ENCODE measurements at places on chromosomes 2 and 18. TPM values are rescaled to one million over a fixed set of nuclear protein-coding genes. Genes with fewer than 3 reads are reported as not detected.

SPTBN1 gene
- 78.3 TPM for polyA plus RNA-seq

DSG4 gene
- 0.25 TPM for polyA plus RNA-seq

MMADHC gene
- polyA plus RNA-seq = 189 TPM

FOXI3 gene
- not detected for polyA plus RNA-seq

DNA sequence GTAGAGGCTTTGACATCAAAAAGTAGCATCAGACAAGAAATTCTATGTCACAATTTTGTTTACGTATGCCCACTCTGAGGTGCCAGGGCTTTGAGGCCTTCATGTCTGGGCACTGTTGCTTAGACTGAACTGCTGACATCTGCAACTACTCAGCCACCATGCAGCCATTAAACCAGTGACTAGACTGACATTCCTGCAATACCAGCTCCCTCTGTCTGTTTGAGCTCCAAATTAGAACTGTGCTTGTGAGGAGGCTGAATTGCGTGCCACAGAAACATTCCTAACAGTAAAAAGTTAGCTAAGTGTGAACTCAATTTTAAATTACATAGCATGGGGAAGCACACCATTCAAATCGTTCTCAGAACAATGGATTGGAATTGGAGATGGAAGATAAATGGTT is 163.2 kb downstream of the INSIG2 start:
- no peak for DNase-seq

DNA sequence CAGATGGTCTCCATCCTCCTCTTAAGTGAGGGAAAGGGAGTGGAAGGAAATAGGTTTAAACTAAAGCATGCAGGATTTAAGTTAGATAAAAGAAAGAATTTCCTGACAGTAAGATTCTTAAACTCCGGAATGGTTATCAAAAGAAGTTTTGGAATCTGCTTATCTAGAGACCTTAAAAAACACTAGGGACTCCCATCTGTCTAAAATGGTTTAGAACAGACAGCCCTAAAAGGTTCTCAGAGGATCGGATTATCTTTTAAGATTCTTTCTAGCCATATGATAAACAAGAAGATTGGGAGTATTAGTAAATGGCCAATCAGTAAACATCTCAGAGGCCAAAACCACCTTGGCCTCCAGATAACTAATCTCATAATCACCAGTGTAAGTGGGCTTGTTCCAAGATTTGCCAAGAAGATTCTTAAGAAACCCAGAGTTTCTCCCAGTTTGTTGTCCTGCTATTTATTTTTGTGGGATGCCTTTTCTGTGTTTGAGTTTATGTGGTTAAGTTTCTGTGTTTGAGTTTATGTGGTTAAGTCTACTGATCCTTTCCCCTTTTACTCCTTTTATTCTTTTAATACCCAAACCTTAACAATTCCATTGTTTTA is 314.9 kb upstream of the NRP2 start:
- no peak for DNase-seq

DNA sequence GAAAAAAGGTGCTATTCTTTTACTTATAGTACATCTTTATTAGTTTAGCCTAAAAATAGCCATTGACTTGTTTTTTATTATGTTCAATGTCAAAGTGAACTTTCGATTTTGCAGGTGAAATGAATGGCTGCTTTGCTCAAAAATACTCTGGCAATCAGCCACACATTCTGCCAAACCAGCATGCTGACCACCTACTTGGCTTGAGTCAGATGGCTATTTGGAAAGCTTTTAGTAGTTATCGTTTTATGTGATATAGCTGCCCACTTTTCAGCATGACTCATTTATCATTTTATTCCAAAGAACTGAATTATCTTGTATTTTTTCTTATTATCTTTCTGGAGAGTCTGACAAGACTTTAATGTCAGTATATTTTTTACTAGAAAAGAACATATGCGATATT is 1615.8 kb upstream of the TMEFF2 start:
- DNase-seq = no peak

DNA sequence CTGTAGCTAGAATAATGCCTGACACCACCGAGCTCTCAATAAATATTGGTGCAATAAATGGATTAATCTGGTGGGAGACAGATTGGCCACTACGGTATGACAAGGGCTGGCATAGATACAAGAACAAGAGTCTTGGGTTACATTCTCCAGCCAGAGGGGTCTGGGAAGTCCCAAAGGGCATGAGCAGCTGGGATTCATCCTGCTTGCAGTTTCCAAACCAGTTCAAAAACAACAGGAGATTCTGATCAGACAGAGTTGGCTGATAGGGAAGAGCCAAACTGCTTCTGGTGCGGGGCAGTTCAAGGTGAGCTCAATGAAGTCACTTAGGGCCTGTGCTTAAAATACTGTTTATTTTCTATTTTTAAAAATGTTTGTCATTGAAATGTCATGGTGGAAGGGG is 266.9 kb downstream of the TNS1 start:
- DNase-seq = no peak
